ENCODE measurements at places on chromosomes 1 and 21.

DNA sequence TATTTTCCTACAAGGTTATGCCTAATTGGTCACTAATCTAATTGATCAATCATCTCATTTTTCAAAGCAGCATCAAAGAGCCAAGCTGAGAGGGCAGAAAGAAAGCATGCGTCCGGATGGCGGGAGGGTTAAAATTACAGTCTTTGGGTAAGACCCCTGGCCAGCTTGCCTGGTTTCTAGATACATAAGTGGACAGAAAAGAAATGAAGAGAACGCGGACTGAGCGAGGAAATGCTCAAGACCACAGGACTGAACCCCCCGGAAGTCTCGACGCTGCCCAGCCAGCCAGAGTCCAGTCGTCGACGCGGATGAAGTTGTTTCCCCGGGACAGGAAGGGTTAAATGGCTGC, 297.2 kb downstream of the OMA1 start:
- no peak for DNase-seq

DNA sequence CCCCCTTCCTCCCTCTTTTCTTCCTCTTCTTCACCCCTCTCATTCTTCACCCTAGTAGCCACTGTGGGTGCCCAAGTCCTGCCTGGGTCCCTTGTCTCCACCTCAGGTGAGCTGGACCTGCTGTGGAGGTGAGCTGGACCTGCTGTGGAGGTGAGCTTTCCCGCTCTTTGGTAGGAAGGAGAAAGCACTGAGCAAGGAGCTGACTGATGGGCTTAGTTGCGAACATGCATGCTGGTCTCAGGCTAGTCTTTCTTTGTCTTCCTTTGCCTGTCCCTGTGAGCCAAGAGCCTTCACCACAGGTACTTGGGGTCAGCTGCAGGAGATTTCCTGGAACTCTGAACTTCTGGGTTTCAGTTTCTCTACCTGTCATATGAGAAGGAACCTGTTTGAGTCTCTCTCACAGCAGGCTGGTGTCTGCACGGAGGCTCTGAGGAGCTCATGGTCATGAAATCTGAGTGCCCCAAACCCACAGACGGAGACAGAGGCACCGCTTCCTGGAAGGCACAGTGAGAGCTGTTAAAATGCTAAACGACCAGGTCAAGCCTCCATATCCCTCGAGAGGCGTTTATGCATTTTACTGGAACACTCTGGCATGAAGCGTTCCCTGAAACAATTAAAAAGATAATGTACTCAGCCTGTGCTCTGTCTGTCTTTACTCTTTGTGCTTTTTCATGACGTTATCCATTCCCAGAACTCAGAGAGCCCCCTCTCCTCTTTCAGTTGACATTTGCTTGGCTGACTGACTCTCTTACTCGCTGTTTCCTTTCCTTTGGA, 69.5 kb downstream of the RHOU start:
- DNase-seq, result no peak

DNA sequence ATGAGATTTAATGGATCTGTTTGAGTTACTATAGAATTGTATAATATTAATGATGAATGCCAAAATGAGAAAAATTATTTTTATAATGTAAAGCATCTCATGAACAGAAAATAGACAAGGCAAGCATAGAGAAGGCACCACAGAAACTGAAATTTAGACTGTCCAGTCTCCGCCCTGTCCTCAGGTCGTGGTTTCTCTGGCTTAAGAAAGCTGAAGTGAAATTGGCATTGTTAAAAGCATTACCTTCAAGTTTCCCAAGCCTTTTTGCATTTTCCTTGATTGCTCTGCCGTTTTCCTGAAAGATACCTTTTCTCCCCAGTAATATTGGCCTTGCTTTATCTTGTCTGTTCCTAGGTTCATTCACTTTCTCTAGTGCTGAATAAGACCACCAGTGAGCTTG, 58.0 kb downstream of the VPS13D start:
- DNase-seq, result no peak

- no peak for DNase-seq
Observed at GRCh38 chr1:235199441-235199840, 38.4 kb upstream of the RBM34 start.

DNA sequence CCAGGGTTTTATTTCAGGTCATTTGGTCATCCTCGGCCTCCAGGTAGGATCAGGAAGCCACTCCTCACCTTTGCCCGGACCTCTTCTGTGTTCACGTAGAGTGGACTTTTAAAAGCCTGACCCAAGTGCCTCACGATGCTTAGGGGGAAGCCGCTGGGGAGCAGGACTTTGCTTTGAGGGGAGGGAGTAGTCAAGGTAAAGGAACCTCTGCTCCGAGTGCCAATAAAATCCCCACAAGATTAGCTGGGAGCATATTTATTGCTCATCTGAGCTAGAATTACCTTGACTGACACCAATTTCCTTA, 603 bp upstream of the DHRS3 start:
- no peak for DNase-seq

- no peak for DNase-seq
Observed at GRCh38 chr1:50531601-50532000, 108.4 kb upstream of the DMRTA2 start.

GRCh38 chr21:16213518-16213917, 483.7 kb downstream of the USP25 start:
- DNase-seq, result no peak

- DNase-seq, result no peak
Observed at GRCh38 chr1:38686167-38686926, 173.2 kb downstream of the RRAGC start.

DNA sequence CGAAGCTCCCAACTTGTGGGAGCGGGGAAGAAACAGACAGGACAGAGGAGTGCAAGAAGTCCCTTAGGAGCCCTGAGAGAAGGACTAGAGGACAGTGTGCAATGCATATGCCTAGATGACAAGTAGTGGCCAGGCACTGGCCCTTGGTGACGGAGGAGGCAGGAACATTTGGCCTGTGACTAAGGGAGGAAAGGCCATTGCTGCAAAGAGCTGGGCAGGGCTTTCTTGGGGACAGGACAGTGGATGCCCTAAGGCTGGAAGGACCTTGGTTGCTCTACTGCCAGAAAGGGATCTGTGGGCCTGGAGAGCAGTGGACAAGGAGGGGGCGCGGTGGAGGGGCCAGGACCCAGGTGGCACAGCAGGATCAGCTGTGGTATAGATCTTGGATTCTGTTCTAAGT, 481.3 kb downstream of the CAMTA1 start:
- DNase-seq, result no peak
